ENCODE measurements at places on chromosomes 6 and 20.
A peak's percentile ranks its signal among the peaks of the same experiment; 100 is the strongest.

GRCh38 chr6:13795041-13795750 is 19.2 kb downstream of the MCUR1 start:
- peak; percentile 66 for DNase-seq

- peak; percentile 34 for DNase-seq
Observed at GRCh38 chr20:31922588-31922987, 29.3 kb downstream of the PDRG1 start.

GRCh38 chr6:5950361-5950785 is 56.4 kb downstream of the NRN1 start:
- no peak for DNase-seq

DNA sequence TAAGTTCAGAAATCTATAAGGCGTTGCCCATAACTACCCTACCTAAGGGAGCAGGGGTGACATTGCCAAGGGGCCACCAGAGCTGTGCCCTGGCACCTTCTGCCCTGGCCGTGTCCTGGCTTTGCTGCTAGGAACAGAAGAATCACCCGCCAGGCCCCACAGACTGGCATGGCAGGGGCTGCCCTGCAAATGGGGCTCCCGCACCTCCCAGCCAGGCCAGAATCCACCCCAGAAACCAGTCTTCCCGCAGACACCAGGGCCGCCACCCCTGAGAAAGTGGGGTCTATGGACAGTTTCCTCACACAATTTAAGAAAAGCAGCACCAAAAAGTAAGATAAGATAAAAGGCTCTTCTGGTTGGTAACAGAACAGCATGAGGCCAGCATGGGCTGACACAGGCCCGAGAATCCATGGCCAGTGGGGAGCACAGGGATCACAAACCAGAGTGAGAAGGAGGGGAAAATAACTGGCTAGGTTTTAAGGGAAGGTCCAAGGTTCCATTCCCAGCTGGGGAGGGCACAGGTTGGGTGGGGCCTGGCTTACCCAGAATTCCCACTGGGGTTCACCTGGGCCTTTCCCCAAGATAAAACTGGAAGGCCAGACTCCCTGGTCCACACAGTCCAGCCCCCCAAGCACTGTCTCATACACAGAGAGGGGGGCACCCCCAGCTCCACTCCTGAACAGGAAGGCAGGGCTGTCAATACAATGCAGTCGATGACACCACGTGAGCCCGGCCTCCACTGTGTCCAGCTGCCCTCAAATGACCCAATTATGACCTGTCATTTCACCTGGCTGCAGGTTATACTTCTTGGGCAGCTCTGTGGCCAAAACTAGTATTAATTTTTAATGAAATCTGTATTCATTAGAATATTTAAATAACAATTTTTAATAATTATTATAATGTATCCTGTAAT is 59.4 kb downstream of the PYGB start:
- DNase-seq = peak; percentile 44

DNA sequence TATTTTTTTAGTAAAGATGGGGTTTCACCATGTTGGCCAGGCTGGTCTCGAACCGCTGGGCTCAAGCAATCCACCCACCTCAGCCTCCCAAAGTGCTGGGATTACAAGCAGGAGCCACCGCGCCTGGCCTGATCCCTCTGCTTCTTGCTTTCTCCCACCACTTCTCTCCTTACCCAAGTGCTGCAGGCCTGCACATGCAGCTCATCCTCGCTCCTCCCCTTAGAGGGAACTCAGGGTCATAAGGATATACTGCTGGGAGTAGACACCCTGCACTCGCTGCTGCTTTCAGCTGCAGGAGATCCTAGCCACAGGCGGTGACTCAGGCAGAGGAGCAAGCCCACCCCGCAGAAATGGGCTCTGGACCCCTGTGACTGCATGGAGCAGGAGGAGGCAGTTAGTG is 40.0 kb upstream of the FANCE start:
- no peak for DNase-seq

DNA sequence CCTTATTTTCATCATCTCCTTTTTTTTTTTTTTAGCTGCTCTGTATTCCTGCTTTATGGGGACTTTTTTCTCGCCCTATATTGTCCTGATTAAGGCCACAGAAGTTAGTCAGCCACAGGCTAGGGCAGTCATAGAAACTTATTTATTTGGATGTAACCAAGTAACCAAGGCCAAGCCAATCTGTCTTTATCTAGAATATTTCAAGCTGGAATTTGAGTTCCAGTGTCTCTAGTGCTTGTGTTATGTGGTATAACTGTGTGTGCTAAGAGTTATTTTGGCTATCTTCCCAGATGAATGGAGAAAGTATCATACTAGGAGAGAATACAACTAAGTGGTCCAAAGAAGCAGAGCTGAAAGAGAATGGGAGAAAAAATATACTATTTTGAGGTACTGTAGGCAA is 751.5 kb downstream of the CBLN4 start:
- DNase-seq = no peak

GRCh38 chr6:14781772-14782525 is 463.9 kb upstream of the JARID2 start:
- no peak for DNase-seq

DNA sequence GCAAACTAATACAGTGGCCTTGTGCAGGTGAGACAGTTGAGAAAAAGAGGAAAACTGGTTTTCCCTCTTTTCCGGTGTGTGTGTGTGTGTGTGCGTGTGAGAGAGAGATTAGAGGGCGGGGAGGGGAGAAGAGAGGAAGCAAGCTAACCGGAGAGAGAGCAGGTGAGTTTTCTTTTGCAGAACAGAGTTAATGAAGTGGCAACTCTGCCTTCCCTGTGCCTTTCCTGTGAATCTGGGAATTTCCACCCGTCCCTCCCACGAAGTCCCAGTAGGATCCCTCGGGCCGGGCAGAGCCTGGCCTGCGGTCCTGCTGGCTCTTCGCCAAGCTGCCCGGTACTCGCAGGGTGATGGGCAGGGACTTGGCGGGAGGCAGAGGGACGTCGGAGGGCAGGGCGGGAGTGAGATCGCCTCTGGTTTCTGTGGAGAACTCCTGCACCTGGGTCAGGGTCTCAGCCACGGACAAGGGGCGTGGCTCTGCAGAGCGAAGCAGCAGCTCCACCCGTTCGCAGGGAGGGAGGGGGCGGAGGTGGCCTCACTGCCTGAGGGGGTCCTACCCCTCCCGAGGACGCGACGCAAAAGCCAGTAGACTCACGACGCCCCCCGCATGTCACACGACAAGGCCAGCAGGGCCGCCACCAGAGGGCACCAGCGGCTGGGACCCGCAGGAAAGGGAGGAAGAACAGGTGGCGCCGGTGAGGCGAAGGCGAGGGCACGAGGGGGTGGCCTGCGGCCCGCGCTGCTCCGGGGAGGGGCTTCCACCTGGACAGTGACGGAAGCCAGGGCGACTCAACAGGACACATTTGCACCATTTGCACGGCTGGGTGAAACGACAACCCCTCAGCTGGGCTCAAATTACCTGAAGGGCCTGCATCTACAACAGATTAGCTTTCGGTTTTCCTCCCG is 51.2 kb upstream of the RNF182 start:
- DNase-seq = peak; percentile 71

DNA sequence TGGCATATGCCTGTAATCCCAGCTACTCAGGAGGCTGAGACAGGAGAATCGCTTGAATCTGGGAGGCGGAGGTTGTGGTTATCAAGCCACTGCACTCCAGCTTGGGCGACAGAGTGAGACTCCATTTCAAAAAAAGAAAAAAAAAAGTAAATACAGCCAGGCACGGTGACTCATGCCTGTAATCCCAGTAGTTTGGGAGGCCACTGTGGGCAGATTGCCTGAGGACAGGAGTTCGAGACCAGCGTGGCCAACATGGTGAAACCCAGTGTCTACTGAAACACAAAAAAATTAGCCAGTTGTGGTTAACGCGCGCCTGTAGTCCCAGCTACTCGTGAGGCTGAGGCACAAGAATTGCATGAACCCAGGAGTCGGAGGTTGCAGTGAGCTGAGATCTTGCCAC is 1.5 kb upstream of the NINL start:
- no peak for DNase-seq

- no peak for DNase-seq
Observed at GRCh38 chr6:89385156-89385667, 26.9 kb downstream of the RRAGD start.

DNA sequence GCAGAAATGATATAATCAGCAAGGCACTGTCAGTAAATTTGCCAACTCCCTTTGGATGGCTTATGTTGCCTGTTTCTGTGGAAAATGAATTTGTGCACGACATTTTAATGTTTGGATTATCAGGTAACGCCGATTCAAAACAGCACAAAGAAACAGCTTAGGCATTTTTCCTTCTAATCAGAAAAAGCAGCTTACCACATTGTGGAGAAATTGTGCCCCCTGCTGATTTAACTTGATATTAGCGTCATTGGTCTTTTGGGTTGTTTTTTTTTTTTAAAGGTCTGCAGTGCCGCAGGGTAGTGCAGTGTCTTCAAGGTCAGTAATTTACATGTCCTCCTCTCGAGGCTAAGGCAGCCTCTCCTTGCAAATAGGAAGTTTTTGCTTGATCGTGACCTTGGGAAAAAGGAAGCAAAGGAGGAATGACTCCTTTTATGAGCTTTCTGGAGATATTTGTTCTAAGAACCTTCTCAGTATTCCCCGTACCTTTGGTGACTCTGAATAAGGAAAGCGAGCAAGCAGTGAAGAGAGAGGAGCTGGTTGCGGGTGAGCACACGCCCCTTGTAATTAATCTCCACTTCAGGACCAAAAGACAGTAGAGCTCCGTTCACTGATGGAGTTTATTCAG is 79.1 kb downstream of the ELOVL4 start:
- no peak for DNase-seq

- DNase-seq = no peak
Observed at GRCh38 chr6:159691133-159691962, 1.7 kb downstream of the SOD2 start.

DNA sequence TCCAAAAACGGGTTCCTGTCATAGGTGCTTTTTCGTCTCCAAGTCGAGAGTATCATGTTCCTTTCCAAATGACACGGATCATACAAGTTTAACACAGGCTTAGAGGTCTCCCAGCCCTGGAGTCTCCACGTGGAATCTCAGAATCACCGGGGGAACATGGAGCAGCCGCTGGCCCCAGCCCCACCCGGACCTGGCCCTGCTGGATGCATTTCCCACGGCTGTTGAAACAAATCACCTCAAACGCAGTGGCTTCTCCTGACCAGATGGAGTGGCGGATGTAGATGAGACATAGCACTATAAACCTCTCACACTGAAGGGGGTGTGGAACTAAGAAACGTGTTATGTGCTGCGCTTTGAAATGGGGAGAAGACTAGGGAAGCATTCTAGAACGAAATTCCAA is 70.0 kb upstream of the FRMD1 start:
- no peak for DNase-seq

DNA sequence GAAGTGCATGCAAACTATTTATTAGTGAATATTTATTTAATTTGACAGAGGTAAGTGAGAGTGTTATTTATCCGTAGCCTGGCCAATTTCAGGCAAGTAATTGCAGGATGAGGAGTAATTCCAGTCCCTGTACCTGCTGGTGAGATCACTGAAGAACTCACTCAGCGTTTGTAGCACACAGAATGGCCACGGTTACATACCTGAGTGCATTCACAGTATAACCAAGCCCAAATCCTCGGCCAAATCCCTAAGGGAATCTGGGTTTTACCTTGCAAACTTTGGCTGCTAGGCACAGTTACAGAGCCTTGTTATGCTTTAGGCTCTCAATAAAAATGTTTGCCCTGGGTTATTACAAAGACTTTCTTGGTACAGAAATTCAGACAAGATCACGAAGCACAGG is 93.3 kb downstream of the KCNQ5 start:
- no peak for DNase-seq

DNA sequence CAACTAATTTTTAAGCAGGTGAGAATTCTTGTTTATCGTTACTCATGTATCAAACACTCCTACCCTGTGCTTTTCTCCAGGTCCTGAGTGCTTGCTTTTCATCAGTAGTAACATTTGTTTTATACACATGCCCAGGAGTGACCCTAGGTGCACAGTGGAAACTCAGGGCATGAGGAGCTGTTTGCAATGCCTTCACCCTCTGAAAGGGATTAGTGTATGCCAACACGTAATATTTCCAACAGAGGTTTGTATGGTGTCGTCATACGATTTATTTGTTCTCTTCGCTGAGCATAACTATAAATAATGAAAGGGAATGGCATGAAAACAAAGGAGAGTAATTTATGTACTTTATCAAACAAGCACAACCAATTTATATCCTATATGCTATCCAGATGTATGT is 537.4 kb upstream of the MMS22L start:
- DNase-seq = no peak

GRCh38 chr20:62631336-62632308 is 10.7 kb upstream of the SLCO4A1 start:
- no peak for DNase-seq

- DNase-seq = no peak
Observed at GRCh38 chr6:10526156-10526555, 5.0 kb downstream of the GCNT2 start.

DNA sequence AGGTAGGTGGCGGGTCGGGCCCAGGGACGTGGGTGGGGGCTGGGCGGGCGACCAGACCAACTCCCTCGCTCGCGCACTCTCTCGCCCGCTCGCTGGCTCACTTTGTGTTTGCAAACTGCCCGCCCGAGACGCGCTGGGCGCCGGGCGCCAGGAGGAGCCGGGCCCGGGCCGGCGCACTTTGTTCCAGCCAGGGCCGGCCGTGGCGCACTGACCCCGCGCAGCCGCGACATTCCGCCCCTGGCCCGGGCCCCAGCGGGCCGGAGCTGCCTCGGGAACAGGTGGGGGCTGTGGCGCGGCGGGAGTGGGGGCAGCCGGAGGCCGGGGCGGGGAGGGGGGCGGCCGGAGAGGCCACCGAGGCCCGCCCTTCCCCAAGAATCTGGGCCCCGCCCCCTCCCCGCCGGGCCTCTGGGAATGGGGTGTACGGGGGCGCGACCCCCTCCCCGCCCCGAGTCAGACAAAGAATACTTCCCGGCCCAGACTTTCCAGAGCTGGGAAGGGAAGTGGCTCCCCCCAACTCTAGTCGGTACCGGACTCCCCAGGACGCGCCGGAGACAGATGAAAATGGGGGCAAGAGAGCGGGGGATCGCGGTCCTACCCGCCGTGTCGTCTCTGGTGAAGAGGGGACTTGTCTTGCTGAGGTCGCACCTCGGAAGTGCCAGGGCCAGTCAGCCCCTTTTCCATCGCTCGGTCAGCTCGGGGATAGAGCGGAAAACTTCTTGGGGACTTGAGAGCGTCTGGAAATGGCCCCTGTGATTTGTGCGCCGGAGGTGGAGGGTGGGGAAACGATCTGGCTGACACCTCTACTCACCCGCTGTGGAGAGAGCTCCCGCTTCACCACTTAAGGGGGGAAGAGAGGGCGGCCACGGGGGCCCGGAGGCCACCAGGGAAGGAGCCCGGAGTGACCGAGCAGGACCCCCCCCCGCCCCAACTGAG is 951 bp downstream of the FOXP4 start:
- DNase-seq = no peak

GRCh38 chr20:25364879-25365699 is 25.5 kb downstream of the ABHD12 start:
- DNase-seq = no peak

- DNase-seq = no peak
Observed at GRCh38 chr6:28277746-28278145, 3.6 kb upstream of the PGBD1 start.

Data from RWPE2 (cell line).